ENCODE measurements at places on chromosomes 3 and 15.
A peak's percentile ranks its signal among the peaks of the same experiment; 100 is the strongest.

DNA sequence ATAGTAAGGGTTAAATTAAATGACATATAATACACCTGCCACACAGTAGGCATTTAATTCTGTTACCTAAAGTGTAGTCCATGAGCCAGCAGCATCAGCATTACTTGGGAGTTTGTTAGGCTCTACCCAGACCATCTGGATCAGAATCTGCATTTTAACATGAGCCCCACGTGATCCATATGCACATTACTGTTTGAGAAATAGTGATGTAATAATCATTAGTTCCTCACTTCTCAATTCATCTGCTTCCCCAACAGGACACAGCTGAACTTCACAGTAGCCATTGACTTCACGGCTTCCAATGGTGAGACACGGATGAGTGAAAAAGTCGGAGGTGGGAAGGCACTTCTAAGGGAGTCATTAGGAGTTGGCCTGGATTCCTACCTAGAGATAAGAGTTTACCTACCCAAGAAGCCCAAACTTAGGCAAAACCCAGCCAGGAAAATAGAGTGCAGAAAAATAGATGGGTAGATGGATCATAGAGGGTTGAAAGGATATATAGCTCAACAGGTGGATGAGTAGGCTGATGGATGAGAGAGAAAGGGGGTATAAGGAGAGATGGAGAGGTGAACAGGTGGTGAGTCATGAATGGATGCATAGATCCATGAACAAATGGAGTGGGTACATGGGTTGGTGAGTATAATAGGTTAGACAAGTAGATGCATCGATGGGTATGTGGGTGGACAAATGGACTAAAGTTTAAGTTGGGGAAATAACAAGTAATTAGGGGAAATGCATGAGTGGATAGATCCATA, 13.3 kb downstream of the CPNE9 start:
- no peak for DNase-seq

- DNase-seq: no peak
Measured at GRCh38 chr15:60195611-60196010, 191.5 kb downstream of the FOXB1 start.

GRCh38 chr3:71466483-71466882, 117.0 kb downstream of the FOXP1 start:
- DNase-seq: no peak

GRCh38 chr3:195117978-195118581, 152.9 kb downstream of the XXYLT1 start:
- no peak for DNase-seq

DNA sequence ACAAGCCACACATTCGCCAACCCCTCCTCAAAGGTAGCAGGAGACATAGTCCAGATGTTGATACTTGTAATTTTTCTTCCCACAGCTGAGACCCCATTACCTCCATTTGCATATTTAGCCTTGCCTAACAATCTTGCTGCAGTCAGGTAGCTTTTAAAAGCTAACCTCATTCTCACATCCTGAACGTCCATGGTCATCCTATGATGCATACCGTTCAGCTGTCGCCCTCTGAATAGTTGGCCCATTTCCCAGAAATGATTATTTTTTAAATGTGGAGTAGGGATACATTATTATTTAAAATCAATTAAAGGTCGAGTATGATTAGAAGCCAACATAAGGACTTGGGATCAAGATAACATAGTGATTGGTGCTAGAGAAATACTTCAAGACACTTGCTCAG, 165.0 kb downstream of the MEX3B start:
- DNase-seq: no peak

GRCh38 chr3:27719314-27720003, 2.7 kb downstream of the EOMES start:
- DNase-seq: no peak

GRCh38 chr3:29354894-29355293, 74.0 kb downstream of the RBMS3 start:
- no peak for DNase-seq

- no peak for DNase-seq
Measured at GRCh38 chr3:35849963-35850362, 210.6 kb downstream of the ARPP21 start.

- DNase-seq: no peak
Measured at GRCh38 chr15:66070220-66070934, 183.2 kb downstream of the MEGF11 start.

GRCh38 chr3:100875239-100875638, 118.0 kb downstream of the ABI3BP start:
- DNase-seq: peak; percentile 59

DNA sequence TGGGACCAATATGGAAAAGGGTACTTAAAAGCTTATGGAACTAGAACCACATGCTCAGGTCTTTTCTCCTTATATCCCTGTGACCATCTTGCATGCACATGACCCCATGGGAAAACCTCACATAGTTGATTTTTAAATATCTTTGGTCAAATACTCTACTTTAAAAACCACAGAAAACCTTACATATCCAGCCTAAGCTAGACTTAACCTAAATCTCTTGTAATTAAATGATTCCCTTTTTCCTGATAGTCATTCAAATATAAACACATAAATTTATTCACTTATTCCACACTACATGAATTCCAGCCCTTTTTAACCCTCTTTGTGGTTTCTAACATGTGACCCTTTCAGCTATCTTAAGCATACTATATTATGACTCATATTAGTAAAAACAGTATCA, 46.8 kb downstream of the DNAJC13 start:
- no peak for DNase-seq

DNA sequence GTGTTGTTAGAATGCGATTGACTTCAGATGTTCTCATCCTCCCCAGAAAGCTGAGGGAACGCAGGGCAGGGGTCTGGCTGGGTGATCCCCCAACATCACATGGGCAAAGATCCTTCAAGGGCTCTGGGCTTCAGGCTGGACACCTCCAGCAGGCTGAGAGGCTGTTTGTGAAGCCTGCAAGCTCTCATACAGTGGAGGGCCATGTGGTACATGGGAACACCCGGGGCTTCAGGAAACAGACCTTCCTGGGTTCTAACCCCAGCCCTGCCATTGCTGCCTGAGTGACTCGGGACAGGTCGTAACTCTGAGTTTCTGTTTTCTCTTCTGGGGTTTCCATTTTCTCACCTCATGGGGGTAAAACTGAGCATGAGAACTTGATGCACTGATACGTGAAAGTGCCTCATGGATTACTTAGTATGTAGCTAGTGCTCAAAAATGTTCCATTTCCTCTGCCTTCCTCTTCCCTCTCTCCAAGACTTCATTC, 81.2 kb downstream of the TLE3 start:
- DNase-seq: no peak

DNA sequence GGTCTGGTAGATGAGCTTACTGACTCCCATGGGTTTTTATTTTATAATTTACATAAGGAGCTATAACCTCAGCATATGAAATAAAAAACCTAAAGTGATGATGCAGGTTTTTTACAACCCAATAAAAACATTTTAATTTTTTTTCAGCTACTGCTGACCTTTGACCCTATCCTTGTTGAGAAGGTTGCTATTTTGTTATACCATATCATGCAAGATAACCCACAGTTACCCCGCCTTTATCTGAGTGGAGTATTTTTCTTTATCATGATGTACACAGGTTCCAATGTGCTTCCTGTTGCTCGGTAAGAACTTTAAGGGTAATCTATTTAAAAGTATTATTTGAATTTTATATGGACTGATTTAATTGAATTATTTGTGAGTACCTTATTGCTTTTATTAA, 70.8 kb downstream of the DNAJC13 start:
- DNase-seq: no peak
